Esophagus muscularis mucosa (tissue), 4 donors: ENCODE measurements at places on chromosomes 7 and 10. TPM values are rescaled to one million over a fixed set of nuclear protein-coding genes. Genes with fewer than 3 reads are reported as not detected.

SFTPA1 gene
- 3.3 TPM for total RNA-seq

- no peaks in the 10 kb centered on the region for H3K36me3 ChIP-seq
- H3K27ac ChIP-seq, result no peak overlapping the region
- no peaks in the 10 kb centered on the region for H3K27me3 ChIP-seq
- H3K4me1 ChIP-seq, result no peaks in the 10 kb centered on the region
- DNase-seq, result no peak
Measured at GRCh38 chr7:9835199-9835598, 1138.5 kb upstream of the PHF14 start.

DNA sequence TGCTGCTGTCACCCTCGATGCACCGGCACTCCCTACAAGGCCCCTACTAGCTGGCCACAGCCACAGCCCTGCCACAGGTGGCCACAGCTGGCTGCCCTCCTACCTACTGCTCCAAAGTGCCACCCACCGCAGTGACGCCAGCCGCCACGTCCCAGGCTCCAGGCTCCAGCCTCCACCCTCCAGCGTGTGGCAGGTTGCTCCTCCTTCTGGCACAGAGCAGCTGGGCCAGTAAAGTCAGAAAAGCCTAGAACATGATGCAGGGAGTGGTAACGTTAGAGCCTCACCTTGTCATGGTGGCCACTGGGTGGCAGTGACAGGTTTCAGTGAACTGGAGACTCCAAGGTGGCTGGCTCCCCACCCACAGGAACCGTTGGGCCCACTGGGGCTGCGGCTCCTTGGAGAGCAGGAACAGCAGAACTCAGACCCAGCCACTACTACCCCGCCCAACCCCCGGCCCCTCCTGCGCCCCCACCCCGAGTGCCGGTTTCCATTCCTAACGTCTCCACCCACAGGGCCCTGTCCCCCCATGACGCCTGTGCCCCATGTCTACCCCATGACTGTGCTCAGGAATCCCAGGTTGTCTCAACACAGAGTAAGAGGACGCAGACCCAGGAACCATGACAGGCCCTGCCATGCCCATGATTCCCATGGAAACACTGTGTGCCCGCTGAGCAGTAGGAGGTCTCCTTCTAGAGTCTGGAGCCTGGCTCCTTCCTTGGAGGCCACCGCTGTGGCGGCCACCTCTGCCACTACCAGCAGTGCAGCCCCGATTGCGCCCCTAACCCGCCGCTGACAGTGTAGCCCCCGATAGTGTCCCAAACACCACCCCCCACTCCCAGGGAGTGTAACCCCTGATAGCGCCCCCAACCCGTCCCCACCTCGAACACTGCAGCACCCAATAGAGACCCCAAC lies 52.3 kb upstream of the ZNF33B start:
- H3K27me3 ChIP-seq, result no peaks in the 10 kb centered on the region
- no peaks in the 10 kb centered on the region for H3K4me1 ChIP-seq
- H3K27ac ChIP-seq, result no peak overlapping the region
- no peaks in the 10 kb centered on the region for H3K36me3 ChIP-seq
- DNase-seq, result no peak

EVX1 gene
- total RNA-seq, result not detected

DRGX gene
- total RNA-seq, result not detected

DNA sequence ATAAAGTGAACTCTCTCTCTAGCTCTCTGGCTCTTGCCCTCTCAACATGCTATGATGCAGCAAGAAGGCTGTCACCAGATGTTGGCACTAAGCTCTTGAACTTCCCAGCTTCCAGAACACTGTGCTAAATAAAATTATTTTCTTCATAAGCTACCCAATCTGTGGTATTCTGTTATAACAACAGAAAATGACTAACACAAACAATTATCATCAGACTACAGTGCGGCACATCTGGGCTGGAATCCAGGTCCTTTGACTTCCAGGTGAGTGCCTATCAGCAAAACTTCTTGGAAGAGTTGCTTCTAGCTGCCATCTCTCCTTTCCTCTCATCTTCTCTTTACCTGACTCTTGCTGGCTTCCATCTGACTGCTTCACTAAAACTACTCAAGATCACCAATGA lies 20.4 kb downstream of the HTR7 start:
- no peaks in the 10 kb centered on the region for H3K27me3 ChIP-seq
- DNase-seq, result no peak
- H3K4me3 ChIP-seq, result no peak overlapping the region

- H3K4me3 ChIP-seq, result no peak overlapping the region
- no peak overlapping the region for H3K27ac ChIP-seq
- H3K36me3 ChIP-seq, result no peaks in the 10 kb centered on the region
- no peaks in the 10 kb centered on the region for H3K27me3 ChIP-seq
- no peak for DNase-seq
Measured at GRCh38 chr7:37311355-37311754, 137.3 kb downstream of the ELMO1 start.

DNA sequence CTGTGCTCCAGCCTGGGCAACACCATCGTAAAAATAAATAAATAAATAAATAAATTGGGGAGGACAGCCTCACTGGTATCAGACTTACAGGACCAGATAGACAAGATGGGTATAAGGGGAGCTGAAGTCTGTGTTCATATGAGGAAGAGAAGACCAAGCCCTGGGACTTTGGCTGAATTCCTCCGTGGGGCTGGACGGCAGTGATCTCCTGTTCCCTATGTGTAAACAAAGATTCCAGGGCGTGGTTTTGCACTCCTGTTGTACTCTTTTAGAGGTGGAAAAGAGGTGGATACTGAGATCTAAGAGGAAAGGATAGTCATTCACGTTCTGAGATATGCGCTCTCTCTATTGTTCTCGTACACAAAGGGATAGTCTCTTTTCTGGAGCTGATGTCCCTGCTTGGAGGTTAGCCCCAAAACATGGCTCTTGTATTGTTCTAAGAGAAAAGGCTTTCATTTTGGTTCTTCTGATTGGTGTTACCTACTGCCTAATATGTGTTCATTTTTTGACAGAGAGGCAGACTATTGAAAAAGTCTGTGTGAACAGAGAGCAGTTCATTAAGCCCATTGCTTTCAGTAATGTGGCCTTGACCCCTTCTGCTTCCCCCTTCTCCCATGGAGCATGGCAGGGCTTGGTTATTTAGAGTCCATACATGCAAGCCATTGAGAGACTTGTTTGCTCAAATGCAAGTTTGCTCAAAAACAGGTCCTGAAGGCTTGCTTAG lies 12.3 kb downstream of the KCTD7 start:
- DNase-seq, result no peak
- peaks cover 90% of the 10 kb centered on the region for H3K36me3 ChIP-seq
- no peaks in the 10 kb centered on the region for H3K4me1 ChIP-seq
- H3K27ac ChIP-seq, result no peak overlapping the region
- no peaks in the 10 kb centered on the region for H3K27me3 ChIP-seq

DNA sequence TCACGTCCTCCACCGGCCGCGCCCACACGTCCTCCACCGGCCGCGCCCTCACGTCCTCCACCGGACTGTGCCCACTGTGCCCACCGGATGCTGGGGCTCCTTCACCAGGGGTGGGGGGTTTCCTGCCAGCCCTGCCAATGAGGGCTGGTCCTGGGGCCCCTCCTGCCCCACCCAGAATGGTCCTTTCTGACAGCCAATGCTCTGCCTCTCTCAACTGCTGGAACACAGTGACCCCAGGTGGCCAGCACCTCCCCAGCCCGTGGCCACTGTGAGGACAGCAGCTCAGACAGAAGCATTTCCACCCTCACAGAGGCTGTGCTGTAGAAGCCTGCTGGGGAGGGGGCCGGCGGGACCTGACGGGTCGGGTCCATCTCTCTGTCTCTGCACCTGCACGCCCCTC lies 90.1 kb upstream of the DNAAF5 start:
- H3K27ac ChIP-seq, result no peak overlapping the region
- no peak overlapping the region for H3K4me3 ChIP-seq
- no peaks in the 10 kb centered on the region for H3K4me1 ChIP-seq
- H3K36me3 ChIP-seq, result no peaks in the 10 kb centered on the region
- no peak for DNase-seq
